Thymus (tissue), 14 donors: ENCODE measurements at places on chromosomes 7 and 10. TPM values are rescaled to one million over a fixed set of nuclear protein-coding genes. Genes with fewer than 3 reads are reported as not detected.

DNA sequence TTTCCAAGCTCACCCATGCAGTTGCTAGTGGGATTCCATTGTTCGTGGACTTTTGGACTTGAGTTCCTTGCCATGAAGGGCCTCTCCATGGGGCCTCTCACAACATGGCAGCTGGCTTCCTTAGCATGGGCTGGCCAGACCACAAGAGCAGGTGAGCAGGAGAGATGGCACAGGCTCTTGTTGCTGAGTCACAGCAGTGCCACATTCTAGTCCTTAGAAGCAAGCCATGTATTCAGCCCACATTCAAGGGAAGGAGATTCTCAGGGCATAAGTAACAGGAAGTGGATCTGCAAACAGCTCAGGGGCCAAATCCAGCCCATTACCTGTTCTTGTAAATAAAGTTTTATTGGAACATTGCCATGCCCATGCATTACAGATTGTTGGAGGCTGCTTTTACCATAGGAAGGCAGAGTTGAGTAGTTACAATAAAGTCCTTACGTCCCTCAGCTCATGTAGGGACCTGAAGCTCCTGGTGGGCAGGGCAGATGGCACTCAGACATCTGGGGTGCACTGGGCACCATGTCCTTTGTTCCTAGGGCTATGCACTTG, 481.5 kb upstream of the FOXK1 start:
- H3K4me1 ChIP-seq: peaks cover 6% of the 10 kb centered on the region
- H3K4me3 ChIP-seq: no peak overlapping the region
- no peaks in the 10 kb centered on the region for H3K36me3 ChIP-seq
- H3K27me3 ChIP-seq: peaks cover 3% of the 10 kb centered on the region

DNA sequence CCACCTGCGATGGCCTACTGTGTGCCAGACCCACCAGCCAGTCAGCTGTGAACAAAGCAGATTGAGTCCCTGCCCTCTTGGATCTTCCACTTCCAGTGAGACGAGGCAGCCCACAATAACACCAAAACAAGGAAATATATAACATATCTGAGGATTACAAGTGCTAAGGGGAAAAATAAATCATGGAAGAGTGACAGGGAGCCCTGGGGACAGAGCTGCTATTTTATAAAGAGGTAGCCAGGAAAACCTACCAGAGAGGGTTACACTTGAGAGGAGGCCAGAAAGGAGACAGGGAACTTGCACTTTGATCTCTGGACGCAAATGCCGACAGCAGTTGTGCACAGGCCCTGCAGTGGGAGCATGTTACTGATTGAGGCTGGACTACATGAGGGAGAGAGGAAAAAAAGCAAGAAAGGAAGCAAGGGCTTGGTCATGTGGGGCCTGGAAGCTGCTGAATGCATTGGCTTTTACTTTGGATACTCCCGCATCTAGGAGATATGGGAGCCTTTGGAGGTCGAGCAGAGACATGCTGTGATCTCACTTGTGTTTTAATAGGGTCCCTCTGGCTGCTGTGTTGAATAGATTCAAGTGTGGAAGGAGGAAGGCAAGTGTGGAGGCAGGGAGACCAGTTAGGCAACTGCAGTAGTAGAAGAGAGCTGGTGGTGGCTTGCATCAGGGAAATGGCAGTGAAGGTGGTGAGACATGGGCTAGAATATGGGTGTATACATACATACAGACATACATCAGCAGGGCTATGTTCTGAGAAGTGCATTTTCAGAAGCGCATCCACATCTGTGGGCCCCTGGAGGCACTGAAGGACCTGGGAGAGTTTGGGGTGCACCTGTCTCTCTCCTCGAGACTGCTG, 26.2 kb downstream of the MINDY4 start:
- no peak overlapping the region for H3K27ac ChIP-seq
- no peak for DNase-seq
- no peak overlapping the region for H3K4me3 ChIP-seq
- H3K27me3 ChIP-seq: no peaks in the 10 kb centered on the region

- H3K4me3 ChIP-seq: no peak overlapping the region
- no peak overlapping the region for H3K27ac ChIP-seq
- no peaks in the 10 kb centered on the region for H3K4me1 ChIP-seq
- peaks cover 18% of the 10 kb centered on the region for H3K36me3 ChIP-seq
- DNase-seq: no peak
Measured at GRCh38 chr10:102347236-102347828, 48.2 kb upstream of the NFKB2 start.

GRCh38 chr10:72245949-72246525, 27.7 kb upstream of the DDIT4 start:
- DNase-seq: no peak
- H3K27ac ChIP-seq: peak overlapping the region; percentile 89
- H3K27me3 ChIP-seq: no peaks in the 10 kb centered on the region
- H3K4me3 ChIP-seq: peak overlapping the region; percentile 9
- H3K4me1 ChIP-seq: peaks cover 63% of the 10 kb centered on the region

DNA sequence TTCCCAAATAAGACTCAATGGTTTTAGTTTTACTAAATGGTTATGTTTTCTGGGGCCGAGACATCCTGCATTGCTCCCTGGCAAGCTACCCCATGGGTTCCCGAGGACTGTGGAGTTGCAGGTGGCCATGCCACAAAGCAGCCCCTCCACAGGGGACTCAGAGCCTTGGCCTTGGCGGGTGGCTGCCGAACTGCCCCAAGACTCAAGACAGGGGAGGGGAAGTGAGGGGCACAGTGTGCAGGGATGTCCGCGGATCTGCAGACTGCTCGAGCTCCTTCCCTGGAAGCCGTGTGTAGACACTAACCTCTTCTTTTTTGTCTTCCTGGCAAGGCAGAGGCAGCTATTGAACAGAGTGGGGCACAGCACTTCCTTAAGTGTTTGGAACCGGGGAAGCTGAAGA, 154.6 kb downstream of the EBF3 start:
- no peaks in the 10 kb centered on the region for H3K27me3 ChIP-seq
- no peaks in the 10 kb centered on the region for H3K4me1 ChIP-seq
- no peaks in the 10 kb centered on the region for H3K36me3 ChIP-seq
- no peak for DNase-seq
- H3K4me3 ChIP-seq: no peak overlapping the region

DNA sequence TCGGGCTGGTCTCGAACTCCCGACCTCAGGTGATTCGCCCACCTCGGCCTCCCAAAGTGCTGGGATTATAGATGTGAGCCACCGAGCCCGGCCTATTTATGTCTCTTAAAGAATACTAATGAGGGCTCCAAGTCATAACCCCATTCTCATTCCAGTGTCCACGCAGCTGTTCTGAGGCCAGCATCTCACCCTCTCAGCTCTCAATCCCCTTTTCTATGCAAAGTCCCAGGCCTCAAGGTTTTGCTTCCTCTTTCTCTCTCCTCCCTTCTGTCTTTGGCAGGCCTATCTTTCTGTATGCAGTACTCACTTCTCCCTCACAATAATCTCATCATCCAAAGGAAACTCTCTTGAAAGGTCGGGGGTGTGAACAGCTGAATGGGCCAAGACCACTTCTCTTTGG, 28.0 kb upstream of the VSIR start:
- DNase-seq: no peak
- no peaks in the 10 kb centered on the region for H3K36me3 ChIP-seq
- H3K27ac ChIP-seq: no peak overlapping the region

DNA sequence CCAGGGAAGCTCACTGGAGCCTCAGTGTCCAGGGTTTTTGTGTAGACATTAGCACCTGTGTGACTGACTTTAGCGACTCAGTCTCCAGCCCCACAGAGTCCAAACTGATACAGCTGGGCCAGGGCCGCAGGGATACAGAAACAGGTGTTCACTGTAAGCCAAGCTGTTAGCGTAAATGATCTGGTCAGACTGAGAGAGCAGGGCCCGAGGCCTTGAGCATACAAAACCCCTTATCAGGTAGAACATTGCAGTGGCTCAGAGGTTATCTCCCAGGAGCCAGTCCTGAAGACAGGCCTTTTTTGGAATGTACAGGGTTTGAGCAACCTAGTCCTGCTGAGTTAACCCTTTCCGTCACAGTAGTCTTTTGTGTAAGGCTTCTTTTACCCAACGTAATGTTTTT, 25.0 kb downstream of the LHPP start:
- H3K27me3 ChIP-seq: no peaks in the 10 kb centered on the region
- no peak for DNase-seq
- H3K36me3 ChIP-seq: no peaks in the 10 kb centered on the region
- no peak overlapping the region for H3K27ac ChIP-seq

GRCh38 chr7:102190776-102191350, 95.8 kb upstream of the SH2B2 start:
- no peak overlapping the region for H3K27ac ChIP-seq
- H3K4me1 ChIP-seq: peaks cover 5% of the 10 kb centered on the region
- no peak for DNase-seq
- no peaks in the 10 kb centered on the region for H3K27me3 ChIP-seq
- no peak overlapping the region for H3K4me3 ChIP-seq

GRCh38 chr10:102492344-102492939, 10.1 kb downstream of the ACTR1A start:
- H3K27ac ChIP-seq: no peak overlapping the region
- DNase-seq: no peak
- H3K36me3 ChIP-seq: peaks cover 34% of the 10 kb centered on the region
- H3K27me3 ChIP-seq: no peaks in the 10 kb centered on the region

- no peak overlapping the region for H3K27ac ChIP-seq
- H3K4me3 ChIP-seq: no peak overlapping the region
- no peaks in the 10 kb centered on the region for H3K4me1 ChIP-seq
- no peaks in the 10 kb centered on the region for H3K27me3 ChIP-seq
Measured at GRCh38 chr10:3438606-3439005, 266.0 kb upstream of the PITRM1 start.

- no peaks in the 10 kb centered on the region for H3K27me3 ChIP-seq
- DNase-seq: no peak
- H3K36me3 ChIP-seq: peaks cover 46% of the 10 kb centered on the region
Measured at GRCh38 chr10:133366130-133366478, 7.0 kb downstream of the ECHS1 start.

DNA sequence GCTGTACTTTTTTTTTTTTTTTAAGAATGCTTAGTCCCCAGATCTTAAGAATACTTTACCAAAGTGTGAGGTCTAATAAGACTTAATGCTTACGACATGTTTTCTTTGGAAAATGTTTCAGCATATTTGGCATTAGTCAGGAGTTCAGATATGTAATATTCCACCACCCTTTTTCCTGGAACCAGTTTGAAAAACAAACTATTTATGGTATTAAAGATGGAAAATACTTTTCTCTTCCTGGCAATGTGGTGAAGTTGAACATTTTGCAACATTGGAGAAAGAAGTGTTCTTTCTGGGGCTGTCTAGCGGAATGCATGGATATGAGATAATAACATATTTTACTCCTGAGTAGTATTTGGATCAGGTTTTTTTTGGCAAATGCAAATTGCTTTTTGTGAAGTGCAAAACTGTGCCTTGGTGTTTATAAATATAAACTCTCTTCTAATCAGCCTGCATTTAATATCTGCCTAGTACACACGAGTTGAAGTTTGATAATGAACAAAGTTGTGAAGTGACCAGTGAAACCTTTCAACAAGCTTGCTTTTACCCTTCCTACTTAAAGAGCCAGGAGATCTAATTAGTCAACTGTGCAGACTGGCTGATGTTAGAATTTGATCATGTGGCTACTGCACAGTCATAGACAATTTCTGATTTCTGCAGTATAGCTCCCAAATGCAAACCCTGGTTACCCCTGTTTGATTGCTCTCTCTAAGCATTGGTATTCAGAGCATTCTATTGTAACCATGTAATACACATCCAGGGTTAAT, 20.9 kb downstream of the MAP3K8 start:
- H3K27me3 ChIP-seq: no peaks in the 10 kb centered on the region
- peaks cover 2% of the 10 kb centered on the region for H3K36me3 ChIP-seq
- DNase-seq: no peak

DNA sequence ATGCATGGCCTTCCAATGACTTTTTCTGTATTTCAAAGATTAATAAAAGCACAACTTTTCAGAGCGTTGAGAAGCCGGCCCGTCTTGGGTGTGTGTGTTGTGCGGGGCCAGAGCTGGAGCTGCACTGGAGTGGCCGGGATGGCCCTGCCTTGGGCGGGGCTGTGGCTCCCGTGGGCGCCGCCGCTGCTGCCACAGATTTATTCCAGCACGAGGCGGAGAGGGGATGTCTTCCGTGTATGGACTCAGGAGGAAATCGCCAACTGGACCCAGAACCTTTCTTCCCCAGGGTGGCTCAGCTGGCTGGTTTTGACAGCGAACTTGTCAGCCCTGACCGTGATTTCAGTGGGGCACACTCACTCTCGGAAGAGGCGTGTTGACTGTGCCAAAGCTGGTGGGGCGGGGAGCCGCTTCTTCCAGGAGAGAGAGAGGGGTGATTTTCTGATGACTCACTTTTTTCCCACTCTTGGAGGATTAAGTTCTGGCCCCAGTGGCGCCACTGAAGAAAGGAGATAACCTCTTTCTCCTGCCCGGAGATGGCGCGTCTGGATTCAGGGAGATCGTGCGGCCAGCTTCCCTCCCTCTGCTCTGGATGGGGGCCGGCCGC, 72.4 kb downstream of the DNAJB6 start:
- H3K4me3 ChIP-seq: no peak overlapping the region
- DNase-seq: no peak
- no peak overlapping the region for H3K27ac ChIP-seq

- H3K4me1 ChIP-seq: no peaks in the 10 kb centered on the region
- H3K27ac ChIP-seq: no peak overlapping the region
- H3K36me3 ChIP-seq: no peaks in the 10 kb centered on the region
- no peak for DNase-seq
- H3K27me3 ChIP-seq: peaks cover 40% of the 10 kb centered on the region
- H3K4me3 ChIP-seq: no peak overlapping the region
Measured at GRCh38 chr10:86763404-86763803, 7.0 kb downstream of the BMPR1A start.

DNA sequence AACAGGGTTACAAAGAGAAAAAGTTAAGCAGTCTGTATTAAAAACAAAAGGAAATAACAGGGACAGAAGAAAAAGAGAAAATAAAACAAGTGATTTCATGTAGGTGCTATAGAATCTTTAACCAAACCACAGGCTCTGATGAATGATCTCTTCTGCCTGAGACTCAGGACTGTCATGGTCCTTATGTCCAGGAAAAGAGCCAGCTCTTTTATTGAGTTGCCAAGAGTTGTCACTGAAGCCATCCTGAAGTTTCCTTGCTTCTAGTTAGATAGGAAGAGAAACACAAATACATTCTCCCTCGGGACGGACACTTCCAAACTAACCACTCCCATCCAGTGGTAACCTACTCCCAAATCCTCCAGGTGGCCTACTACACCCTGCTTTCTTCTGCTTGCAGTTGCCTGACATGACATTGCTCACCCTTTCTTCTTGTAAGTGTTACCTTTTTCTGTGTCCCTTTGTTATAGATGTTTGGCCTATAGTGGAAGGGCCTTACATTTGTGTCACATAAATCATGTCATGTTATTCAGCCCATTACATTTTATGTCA, 346.7 kb downstream of the NRG3 start:
- no peak overlapping the region for H3K27ac ChIP-seq
- no peaks in the 10 kb centered on the region for H3K27me3 ChIP-seq
- DNase-seq: no peak

GRCh38 chr7:41742401-41743020, 39.6 kb upstream of the INHBA start:
- no peak for DNase-seq
- H3K27ac ChIP-seq: no peak overlapping the region
- H3K27me3 ChIP-seq: no peaks in the 10 kb centered on the region
- H3K4me1 ChIP-seq: no peaks in the 10 kb centered on the region
- H3K4me3 ChIP-seq: no peak overlapping the region
- no peaks in the 10 kb centered on the region for H3K36me3 ChIP-seq

Gene CCL24
- 0.19 TPM for total RNA-seq

Gene NSUN5
- total RNA-seq: 28.9 TPM

Gene TSPAN33
- 29.2 TPM for total RNA-seq

Gene FAM241B
- 1.0 TPM for total RNA-seq

Gene FEZF1
- under 0.01 TPM for total RNA-seq

Gene NEUROG3
- total RNA-seq: not detected

Gene ANKRD16
- total RNA-seq: 6.1 TPM

Gene AASS
- total RNA-seq: 2.5 TPM

Gene VSTM2A
- total RNA-seq: not detected

Gene NUTM2E
- total RNA-seq: 0.42 TPM

Gene CPA4
- total RNA-seq: 0.99 TPM

Gene LRRC18
- total RNA-seq: 0.05 TPM

Gene MPP7
- total RNA-seq: 2.8 TPM
